ENCODE measurements at places on chromosomes 3 and 15.
A peak's percentile ranks its signal among the peaks of the same experiment; 100 is the strongest.

- no peak for DNase-seq
Measured at GRCh38 chr3:30766522-30766921, 127.9 kb downstream of the GADL1 start.

DNA sequence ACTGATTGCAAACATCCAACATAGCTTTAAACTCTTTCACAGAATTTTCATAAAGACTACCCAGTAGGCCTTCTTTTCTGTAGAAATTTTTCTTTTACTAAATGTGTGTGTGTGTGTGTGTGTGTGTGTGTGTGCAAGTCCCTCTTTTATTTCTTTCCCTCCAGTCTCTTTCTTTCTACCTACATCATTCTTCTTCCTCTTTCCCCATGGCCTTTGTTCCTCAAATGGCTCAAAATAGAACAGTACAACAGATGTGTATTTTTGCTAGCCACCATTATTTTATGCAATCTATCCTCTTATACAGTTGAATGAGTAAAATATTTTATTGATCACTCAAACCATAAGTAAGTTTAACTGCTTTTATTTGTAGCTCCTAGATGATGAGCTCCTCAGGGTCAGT, 76.4 kb downstream of the USF3 start:
- no peak for DNase-seq

DNA sequence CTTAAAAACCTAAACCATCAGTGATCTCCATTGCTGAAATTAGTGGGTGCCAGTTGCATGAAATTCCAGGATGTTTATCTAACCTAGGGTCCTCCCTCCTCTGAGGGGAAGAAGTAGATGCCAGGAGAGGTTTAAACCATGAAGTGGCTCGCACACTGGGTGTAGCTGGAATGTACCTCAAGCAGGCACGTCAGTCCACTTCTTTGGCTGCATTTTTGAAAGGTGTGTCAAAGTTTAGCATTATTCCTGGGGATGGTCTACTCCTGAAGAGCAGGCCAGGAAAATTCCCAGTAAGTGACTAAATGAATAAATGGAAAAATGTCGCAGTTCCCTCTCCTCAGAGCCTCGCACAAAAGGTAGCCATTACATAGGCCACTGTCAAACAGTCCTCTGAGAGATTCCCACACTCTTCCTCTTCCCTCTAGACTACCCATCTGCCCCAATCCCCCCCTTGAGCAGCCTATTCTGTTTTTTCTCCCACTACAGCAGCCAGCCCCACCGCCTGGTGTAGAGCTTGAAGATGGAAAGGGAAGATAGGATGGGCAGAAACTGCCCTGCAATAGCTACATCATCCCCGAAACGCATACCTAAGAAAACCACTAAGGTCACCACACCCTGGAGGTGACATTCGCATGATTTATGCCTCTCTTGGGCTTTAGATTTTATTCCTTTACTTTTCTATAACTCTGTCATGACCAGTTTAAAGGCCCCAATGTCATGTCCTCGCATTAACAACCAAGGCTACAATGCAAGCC, 655 bp upstream of the TMOD3 start:
- DNase-seq, result no peak

GRCh38 chr3:21750080-21750696, 822 bp downstream of the ZNF385D start:
- DNase-seq, result no peak

- peak; percentile 10 for DNase-seq
Measured at GRCh38 chr3:17233398-17233800, 348.6 kb downstream of the PLCL2 start.

DNA sequence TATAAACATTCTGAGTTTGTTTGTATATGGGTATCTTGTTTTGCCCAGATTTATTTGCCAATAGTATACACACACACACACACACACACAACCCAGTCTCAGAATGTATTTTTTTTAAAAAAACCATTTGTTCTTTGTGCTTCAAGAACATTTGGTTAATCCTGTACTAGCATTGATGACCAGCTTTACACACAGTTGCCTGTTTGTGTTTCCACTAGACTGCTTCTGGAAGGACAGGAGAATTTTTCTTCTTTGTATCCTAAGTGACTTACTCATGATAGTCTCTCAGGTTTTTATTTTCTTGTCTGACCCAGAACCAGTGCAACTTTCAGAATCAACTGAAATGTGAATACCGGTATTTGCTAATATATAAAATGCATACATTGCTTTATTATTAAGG, 40.5 kb downstream of the U2SURP start:
- DNase-seq, result no peak

GRCh38 chr15:85745525-85746150, 49.1 kb downstream of the KLHL25 start:
- no peak for DNase-seq

- no peak for DNase-seq
Measured at GRCh38 chr3:112119962-112120836, 12.8 kb downstream of the GCSAM start.

DNA sequence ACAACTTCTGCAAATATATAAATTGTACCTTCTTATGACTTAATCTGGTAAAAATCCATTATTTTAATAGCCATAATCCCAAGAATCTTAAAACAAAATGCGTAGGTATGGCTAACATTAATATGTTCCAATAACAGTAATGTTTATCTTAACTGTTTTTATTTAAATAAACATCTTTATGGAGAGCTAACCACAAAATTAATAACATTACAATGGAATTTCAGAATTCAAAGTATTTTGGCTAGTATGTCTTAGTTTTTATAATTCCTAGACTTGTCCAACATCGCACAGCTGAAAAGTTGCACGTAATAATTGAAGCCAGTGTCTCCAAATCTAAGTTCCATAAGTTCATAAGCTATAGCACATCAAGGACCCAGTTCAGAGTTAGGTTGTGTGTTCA, 47.6 kb downstream of the ANKRD28 start:
- DNase-seq, result no peak

GRCh38 chr3:139540651-139541531, 1.3 kb upstream of the RBP1 start:
- no peak for DNase-seq

GRCh38 chr3:19652336-19652735, 281.7 kb downstream of the EFHB start:
- no peak for DNase-seq

- no peak for DNase-seq
Measured at GRCh38 chr3:18469775-18470174, 44.6 kb upstream of the SATB1 start.

DNA sequence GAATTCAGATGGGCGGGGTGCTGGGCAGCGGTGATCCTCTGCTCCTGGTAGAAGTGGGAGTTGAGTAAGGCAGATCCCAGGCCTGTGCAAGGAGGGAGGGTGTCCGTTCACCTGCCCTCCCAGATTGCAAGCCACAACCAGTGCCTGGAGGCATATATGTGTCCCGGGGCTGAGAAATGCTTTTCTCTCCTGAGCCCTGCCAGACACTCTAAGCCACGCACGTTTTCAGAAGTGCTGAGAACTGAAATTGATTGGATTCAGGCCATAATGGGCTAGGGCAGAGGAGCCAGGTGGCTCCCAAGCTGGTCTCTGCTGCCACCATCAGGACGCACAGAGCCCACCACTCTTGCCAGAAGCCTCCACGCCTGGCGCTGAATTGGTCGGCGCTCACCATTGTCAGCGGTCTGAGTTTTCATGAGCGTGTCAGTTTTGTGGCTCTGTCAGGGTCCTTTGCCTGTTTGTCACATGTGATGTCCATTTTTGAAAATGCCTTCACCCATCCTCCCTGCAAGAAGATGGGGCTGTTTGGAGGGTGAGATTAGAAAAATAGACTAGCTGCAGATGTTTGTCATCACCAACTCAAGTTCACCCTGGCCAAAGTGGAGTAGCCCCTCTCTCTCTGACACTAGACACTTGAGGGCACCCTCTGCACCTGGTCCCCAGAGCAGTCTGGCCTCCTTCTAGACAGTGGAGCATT, 15.4 kb upstream of the BFSP2 start:
- peak; percentile 58 for DNase-seq

DNA sequence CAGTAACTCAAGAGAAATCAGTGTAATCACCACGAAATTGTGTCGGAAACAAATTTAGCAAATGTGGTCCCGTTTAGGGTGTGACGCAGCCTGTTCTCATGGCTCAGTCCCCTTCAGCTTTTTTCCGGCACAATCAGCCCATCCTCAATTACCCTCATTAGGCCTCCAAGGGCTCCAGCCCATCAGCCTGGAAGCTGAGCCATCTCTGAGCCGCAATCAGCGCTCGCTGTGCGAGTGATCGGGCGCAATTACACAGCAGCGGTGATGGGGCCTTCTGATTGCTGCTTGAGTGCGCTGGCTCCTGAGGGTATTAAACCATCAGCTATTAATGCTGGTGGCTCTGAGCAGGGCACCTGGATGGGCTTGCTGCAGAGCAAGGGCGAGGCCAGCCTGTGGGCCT, 55.6 kb downstream of the PLXNA1 start:
- DNase-seq, result no peak

DNA sequence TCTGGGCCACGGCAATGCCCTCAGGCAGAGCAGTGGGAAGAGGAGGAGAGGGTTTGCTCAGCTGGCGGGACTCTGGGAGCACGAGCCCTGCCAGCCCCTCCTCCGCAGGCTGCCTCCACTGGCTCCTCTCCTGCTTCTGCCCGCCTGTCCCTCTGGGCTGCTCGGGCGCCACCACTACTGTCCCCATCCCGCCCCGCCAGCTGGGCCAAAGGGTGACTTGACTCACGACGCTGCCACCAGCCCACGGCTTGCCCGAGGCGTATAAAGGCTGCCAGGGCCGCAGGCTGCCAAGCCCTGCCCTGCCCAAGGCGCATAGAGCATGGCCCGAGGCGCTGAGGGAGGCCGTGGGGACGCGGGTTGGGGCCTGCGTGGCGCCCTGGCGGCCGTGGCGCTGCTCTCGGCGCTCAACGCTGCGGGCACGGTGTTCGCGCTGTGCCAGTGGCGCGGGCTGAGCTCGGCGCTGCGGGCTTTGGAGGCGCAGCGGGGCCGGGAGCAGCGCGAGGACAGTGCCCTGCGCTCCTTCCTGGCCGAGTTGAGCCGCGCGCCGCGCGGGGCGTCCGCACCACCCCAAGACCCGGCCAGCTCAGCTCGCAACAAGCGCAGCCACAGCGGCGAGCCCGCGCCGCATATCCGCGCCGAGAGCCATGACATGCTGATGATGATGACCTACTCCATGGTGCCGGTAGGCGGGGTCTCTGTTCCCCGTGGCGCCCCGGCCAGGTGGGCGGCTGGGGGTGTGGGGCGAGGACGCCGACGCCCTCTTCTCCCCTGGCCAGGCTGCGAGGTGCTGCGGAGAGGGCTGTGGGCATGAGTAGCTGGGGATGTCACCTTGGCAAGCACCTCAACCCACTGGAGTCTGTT, at the start of gene GLDN:
Gene GLDN (plus strand): TSS at position 290 of the 861 bp plus-strand sequence. CDS start 30 bp downstream, at position 320.
- DNase-seq, result no peak

GRCh38 chr3:68483041-68483440, 449.3 kb downstream of the TAFA4 start:
- DNase-seq, result no peak

GRCh38 chr3:175940881-175941280, 1081.7 kb downstream of the NAALADL2 start:
- no peak for DNase-seq

DNA sequence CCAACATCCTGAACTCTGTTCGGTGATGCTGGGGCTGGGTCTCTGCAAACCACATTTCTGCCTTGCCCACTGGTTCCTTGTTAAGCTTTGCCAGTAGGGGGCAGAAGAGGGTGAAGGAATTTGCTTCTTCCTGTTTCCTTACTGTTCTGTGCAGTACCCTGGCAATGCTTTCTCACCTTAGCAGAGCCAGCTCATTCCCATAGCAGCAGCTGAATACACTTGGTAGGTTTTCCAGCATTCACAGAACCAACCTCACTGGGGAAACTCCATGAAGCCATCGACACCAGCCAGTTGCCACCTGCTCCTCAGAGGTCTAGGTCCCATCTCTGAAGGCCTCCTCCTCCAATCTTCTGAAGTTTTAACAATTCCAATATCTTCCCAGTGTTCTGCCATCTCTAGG, 308.4 kb downstream of the PDCD6IP start:
- no peak for DNase-seq

DNA sequence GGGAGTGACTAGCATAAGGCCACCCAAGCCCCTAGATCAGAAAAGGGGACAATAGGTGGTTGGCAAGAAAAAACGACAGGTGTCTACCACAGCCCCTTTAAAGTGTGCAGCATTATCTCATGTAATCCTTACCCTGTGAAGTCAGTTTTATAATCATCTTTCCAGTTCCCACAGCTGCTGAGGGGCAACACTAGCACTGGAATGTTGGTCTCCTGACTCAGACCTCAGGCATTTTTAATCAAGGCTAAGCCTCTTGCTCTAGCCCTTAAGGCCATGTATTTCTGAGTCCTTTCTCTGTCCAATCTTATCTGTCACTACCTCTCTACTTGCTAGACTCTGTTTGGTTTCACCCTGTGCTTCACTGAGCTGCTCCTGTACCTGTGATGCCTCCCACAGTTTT, 171.7 kb downstream of the TLE3 start:
- no peak for DNase-seq

DNA sequence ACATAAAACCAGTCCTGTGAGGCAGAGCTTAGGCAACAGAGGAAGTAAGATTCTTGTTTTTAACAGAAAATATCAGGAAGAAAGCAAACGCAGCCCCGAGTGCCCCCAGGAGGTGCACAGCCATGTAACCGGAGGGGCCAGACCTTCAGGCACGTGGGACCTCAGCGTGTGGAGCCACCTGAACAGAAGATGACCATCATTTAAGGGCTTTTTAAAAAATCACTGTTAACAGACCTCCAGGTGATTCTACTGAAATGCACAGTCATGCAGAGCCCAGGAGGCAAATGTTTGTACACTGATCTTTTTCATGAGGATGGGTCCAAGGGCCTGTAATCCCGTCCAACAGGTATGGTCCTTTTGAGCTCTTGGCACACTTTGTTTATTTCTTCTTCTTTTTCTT, 38.8 kb downstream of the SPG21 start:
- no peak for DNase-seq

GRCh38 chr15:48282216-48282615, 49.0 kb upstream of the DUT start:
- no peak for DNase-seq

- DNase-seq, result no peak
Measured at GRCh38 chr3:109187390-109187789, 50.9 kb downstream of the C3orf85 start.

DNA sequence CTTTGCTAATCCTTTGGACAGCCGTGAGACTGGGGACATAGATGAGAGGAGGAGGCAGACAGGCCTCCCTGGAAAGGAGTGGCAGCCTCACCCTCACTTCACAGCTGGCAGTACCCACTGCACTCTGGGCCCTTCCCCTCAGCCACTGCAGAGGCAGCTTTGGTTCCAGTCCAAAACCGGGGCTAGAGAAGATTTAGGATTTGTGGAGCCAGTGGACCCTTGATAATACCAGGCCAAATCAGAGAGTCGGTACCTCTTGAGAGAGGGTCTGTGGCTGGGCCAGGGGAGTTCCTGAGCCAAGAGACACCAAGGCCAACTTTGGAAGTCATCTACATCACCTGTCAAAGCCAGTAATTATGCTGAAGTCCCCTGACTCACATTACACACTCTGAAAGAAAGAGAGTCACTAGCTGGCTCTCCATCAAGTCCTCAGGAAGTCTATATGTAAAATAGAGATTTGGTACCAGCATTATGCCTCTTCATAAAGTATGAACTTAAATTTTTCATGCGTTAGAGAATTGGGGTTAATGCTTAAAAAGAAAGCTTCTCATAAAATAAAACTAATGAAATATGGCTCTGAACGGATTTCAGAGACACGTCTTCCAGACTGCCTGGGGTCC, 244.1 kb upstream of the SEMA6D start:
- no peak for DNase-seq

Measured in GM19239 (cell line).